Fibroblast of the aortic adventitia (primary cell): ENCODE measurements at places on chromosomes 5 and 9. TPM values are rescaled to one million over a fixed set of nuclear protein-coding genes. Genes with fewer than 3 reads are reported as not detected.

DNA sequence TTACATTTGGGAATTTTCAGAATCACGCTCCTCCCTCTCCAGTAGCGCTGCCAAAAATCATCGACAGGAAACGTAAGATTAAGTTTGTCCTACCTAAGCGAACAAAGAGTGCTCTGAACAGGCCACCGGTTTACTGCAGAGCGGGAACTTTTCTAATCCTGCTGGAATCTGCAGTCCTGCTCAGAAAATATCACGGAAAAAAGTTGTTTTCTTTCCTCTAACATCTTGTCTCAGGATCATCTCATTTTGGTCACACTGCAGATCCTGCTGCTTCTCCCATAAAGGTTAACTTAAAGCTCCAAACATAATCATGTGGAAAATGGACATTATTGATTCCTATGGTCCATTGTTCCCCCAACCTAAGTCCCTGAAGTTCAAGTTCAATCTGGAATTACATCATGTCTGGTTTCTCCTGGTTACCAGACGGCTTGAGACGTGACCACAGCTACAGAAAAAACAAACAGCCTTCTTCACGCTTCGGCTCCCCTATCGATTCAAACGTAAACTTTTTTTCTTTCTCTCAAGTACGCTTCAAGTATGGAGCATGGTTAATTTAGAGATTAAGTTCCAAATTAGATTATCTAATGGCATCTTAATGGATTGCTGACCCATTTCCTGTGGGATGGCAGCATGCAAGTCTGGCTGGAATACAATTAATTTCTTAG, 217.6 kb downstream of the NFIB start:
- DNase-seq: peak; percentile 75

DNA sequence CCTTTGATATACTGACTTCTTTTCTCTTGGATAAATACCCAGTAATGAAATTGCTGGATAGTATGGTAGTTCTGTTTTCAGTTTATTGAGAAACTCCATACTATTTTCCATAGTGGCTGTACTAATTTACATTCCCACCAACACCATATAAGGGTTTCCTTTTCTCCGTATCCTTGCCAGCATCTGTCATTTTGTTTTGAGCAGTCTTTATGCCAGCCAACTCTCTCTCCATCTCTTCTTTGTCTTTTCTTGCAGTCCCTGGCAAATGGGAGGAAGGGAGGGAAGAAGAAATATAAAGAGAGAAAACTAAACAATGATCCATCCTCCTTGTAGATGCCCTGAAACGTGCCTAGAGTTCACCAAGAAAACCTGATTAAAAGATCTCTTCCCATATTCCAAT, 9.6 kb upstream of the VLDLR start:
- no peak for DNase-seq

DNA sequence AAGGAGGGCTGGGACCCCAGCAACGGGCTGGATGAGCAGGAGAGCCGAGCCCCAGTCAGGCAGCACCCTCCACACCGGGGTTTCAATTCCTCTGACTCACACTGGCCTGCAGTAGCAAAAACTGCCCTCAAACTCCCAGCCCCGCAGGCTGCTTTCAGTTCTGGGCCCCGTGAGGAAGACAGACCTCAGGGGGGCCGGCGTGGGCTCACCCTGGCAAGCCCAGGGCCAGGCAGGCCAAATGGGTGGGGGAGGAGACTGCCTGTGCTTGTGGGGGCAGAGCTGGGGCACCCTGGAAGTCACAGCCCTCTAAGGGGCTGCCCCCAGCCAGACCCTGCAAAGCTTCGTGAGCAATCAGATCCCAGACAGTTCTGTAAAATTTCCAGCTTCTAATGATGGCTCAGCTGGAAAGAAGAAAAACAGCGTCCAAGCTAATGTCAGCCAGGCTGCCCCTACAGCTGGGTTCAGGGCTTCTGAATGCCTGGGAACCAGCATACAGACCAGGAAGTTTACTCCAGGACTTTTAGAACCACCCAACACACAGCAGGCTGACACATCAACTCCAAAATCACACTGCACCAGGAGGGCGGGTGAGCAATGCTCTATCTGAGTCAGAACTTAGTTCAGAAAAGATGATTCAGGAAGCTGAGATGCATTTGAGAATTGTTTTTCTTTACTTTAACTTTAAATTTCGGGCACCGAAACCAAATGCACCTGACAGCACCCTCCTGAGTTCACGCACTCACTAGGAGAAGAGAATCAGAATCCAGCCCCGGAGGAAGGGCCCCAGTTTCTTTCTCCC, 34.7 kb downstream of the LPCAT1 start:
- DNase-seq: peak; percentile 92

- DNase-seq: peak; percentile 59
Measured at GRCh38 chr5:142634216-142635011, 51.5 kb downstream of the FGF1 start.

DNA sequence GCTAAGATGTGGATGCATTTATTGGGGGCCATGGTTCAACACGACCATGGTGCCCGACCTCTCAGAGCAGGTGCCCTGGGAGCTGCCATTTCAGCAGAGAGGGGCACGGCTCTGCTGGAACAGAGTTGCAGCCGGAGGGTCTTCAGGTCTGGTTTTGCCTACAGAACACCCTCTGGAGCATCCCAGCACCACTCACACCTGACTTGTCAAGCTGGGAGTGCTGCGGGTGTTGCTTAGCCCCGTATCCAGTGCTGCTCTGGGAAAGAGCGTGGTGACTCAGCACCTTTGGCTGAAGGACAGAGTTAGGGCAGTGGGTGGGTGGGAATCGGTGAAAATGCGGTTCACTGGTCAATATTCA, 36.5 kb upstream of the IRX4 start:
- no peak for DNase-seq

DNA sequence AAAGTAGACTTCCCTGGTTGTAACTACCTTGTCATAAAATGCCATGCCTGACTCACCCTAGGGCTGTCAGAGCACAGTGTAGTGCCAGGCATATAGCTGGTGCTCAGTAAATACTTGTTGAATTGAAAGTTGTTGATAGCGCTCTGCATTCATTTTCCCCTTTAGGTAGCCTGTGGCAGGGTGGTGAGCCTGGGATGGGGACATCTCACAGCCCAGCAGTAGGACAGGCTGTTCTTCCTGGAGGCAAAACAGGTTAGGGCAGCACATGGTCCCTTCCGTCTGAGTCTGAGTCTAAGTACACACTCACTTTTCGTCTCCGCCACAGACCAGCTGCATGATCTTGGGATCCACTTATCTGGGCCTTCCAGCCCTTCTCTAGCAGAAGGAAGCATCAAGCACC, 401.9 kb downstream of the ZSWIM6 start:
- no peak for DNase-seq

DNA sequence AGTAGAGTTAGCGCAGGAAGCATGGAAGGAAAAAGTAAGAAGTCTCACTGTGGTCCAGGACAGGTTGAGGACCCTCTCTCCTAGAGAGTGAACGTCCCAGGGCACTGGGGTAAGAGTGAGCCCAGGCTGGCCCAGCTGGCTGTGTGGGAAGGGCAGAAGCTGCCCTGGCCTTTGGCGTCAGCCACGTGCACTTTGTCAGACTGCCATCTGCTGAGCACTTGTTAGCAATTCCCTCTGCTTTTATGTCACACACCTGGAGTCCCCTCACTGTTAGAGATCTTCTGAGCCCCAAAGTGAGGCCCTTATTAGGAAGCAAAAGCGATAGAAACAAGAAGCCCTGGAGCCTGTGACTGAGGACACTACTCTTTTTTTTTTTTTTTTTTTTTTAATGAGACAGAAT, 79.1 kb downstream of the UGCG start:
- no peak for DNase-seq

DNA sequence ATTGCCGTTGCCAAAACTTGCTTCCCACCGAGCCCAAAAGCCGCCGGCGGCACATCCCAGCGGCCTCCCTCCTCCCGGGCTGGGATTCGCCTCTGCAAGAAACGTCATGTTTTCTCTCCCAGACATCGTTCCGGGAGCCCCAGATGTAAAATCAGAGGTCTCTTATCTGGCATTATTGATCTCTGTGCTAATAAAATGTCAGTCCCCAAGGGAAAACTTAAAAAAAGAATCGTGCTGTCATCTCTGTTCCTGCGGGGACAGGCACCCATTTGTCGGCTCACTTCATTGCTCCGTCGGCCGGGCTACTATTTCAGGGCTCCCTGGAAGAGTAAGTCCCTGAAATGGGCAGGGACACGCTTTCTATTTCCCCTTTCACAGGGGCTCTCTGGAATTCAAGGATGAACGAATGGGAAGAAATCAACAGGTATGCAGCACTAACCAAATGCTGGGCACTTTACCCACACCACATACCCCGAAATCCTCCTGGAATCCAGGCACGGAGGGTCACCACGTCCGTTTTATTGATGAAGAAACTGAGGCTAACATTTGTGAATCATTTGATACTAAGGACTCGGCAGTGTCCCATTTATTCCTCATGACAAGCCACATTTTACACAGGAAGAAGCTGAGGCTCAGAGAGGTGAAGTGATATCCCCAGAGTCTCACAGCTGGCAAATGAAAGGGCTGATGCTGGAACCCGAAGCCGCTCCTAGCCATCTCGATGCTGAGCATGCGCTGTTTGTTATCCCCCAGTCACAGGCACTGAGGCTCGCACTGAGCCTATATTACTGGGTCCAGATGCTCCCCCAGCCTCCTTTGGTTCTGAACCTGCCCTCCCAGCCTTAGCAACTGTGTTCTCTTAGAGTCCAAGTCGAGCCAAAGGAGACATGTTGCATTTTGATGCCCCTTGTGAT, 35.7 kb upstream of the MSX2 start:
- no peak for DNase-seq

DNA sequence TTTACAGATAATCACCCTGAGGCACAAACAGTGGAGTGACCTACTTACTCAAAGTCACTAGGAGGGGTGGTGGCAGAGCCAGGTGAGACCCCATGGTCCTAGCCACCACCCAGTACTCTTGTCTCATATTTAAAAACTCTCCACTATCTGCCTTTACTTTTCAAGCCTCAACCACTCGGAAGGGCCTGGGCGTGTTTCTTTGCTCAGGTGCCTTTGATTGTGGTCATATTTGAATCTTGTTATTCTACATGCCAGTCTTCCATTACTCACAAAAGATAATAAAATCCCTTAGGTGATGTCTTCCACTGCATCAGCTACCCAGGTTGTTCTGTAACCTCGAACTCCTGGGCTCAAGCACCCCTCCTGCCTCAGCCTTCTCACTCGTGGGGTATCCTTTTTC, 20.7 kb upstream of the TRIM36 start:
- no peak for DNase-seq

GRCh38 chr5:138654281-138654867, 79.2 kb upstream of the HSPA9 start:
- DNase-seq: no peak

GRCh38 chr9:111356481-111357244, 26.6 kb upstream of the OR2K2 start:
- peak; percentile 95 for DNase-seq

GRCh38 chr9:38066914-38067858, 1.8 kb downstream of the SHB start:
- peak; percentile 45 for DNase-seq

The ADRB2 gene
- 0.16 and 3.6 TPM in 2 replicates for total RNA-seq

The KDM3B gene
- total RNA-seq: 47.1 and 89.5 TPM in 2 replicates

The OR13F1 gene
- total RNA-seq: not detected in 2 replicates

The IFNA21 gene
- total RNA-seq: not detected in 2 replicates
